ENCODE measurements at places on chromosomes 3 and 15. TPM values are rescaled to one million over a fixed set of nuclear protein-coding genes. Genes with fewer than 3 reads are reported as not detected.

Gene ADAM10
- 82.0 TPM for total RNA-seq

Gene DAPK2
- total RNA-seq, result 1.3 TPM

- H3K27ac ChIP-seq, result no peak overlapping the region
- H3K27me3 ChIP-seq, result peaks cover 3% of the 10 kb centered on the region
- H3K4me3 ChIP-seq, result no peak overlapping the region
- H3K4me1 ChIP-seq, result no peaks in the 10 kb centered on the region
- no peaks in the 10 kb centered on the region for H3K36me3 ChIP-seq
These were observed 45.4 kb downstream of the MAGEF1 start for GRCh38 chr3:184666442-184666841.

GRCh38 chr15:98311566-98312188 lies 336.7 kb upstream of the IGF1R start:
- no peak overlapping the region for H3K4me3 ChIP-seq
- DNase-seq, result peak; percentile 85
- H3K27me3 ChIP-seq, result peaks cover 13% of the 10 kb centered on the region
- peaks cover 4% of the 10 kb centered on the region for H3K4me1 ChIP-seq
- H3K36me3 ChIP-seq, result no peaks in the 10 kb centered on the region
- no peak overlapping the region for H3K27ac ChIP-seq

DNA sequence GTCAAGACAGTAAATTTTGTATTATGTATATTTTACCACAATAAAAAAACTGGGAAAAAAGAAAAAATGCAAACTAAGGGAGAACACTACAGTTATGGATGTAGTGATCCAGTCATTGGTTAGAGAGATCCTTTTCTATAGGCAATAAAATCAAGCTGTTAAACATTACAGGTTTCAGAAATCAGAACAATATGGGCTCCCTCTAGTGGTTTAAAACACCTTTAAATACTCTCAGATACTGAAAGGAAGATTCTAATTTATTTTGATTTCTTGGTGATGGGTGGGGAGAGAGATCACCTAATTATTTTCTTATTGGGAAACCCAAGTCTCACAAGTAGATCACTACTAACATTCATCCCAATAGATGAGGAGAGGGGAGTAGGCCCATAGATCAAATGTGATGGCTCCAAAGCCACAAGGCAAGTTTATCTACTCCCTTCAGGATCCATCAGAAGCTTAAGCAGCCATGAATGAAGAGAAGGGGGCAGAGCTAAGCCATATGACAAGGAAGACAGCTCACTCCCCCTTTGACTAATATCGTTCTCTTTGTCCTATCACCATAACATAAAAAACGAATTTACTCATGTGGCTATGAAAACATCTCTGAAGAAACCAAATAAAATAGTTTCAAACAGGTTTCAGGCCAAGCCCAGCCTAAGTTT lies 118.6 kb downstream of the ANO10 start:
- peaks cover 62% of the 10 kb centered on the region for H3K4me1 ChIP-seq
- H3K27me3 ChIP-seq, result peaks cover 15% of the 10 kb centered on the region
- H3K4me3 ChIP-seq, result no peak overlapping the region
- no peaks in the 10 kb centered on the region for H3K36me3 ChIP-seq
- peak overlapping the region; percentile 30 for H3K27ac ChIP-seq
- DNase-seq, result no peak

DNA sequence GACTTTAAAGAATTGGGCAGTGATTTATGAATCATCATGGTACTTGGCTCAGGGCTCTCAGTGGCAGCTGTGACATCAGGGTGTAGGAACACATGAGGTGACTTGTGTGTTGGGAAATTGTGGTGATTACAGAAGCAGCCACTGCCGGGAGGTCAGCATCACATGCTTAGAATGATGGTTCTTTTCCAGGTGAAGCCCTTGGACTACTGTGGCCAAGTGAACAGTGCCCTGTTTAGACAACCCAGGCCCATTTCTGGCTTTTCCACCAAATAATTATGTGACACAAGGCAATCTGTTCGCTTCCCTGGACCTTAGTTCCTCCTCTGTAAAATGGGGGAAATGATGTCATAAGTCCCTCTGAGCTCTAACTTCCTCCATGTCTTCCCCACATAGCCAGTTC lies 139.7 kb upstream of the ROPN1 start:
- no peaks in the 10 kb centered on the region for H3K4me1 ChIP-seq
- no peak overlapping the region for H3K4me3 ChIP-seq
- H3K36me3 ChIP-seq, result no peaks in the 10 kb centered on the region
- DNase-seq, result no peak
- H3K27ac ChIP-seq, result no peak overlapping the region

Measured in activated CD4-positive, alpha-beta T cell treated with anti-CD3 and anti-CD28 coated beads for 36 hours (primary cell).